Head of caudate nucleus (tissue), 42 donors: ENCODE measurements at places on chromosomes 1 and 21.
A peak's percentile ranks its signal among the peaks of the same experiment; 100 is the strongest.

- no peak for DNase-seq
Observed at GRCh38 chr1:209344156-209344555, 239.4 kb upstream of the CAMK1G start.

- no peak for DNase-seq
Observed at GRCh38 chr1:18608534-18608933, 22.1 kb upstream of the PAX7 start.

DNA sequence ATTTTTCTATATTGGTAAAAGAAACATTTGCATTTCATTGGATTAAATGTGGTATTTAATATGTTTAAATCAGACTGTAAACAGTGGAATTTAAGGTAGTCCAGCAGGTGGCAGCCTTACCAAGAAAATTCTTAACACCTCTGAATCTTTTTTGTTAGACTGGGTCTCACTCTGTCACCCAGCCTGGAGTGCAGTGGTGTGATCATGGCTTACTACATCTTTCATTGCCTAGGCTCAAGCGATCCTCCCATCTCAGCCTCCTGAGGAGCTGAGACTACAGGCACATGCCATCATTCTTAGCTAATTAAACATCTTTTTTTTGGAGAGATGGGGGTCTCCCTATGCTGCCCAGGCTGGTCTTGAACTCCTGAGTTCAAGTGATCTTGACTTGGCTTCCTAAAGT lies 98.8 kb downstream of the RABGAP1L start:
- DNase-seq = peak; percentile 58

- DNase-seq = no peak
Observed at GRCh38 chr1:8078176-8078671, 52.1 kb upstream of the ERRFI1 start.

DNA sequence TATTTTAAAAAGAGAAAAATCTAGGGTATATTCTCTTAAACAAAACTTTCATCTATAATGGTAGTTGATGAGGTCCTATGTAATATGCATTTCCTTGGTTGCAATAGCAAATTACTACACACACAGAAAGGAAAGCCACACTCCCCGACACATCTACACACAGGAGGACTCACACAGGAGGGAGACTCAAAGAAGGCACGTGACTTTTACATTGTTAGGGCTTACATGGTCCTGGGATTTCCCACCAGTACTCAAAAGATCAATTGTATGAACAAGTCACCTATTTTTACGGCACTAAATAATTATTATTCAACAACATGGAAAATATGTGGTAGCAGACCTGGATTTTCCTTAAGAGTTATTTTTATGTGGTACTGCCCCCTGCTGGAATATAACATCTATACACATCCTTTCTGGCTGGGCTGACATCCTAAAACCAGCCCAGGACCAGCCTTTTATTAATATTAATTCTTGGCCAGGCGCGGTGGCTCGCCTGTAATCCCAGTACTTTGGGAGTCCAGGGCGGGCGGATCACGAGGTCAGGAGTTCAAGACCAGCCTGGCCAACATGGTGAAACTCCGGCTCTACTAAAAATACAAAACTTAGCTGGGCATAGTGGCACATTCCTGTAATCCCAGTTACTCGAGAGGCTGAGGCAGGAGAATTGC lies 33.9 kb upstream of the LGALS8 start:
- DNase-seq = no peak

GRCh38 chr1:236534151-236534651 lies 10.4 kb downstream of the LGALS8 start:
- DNase-seq = no peak

DNA sequence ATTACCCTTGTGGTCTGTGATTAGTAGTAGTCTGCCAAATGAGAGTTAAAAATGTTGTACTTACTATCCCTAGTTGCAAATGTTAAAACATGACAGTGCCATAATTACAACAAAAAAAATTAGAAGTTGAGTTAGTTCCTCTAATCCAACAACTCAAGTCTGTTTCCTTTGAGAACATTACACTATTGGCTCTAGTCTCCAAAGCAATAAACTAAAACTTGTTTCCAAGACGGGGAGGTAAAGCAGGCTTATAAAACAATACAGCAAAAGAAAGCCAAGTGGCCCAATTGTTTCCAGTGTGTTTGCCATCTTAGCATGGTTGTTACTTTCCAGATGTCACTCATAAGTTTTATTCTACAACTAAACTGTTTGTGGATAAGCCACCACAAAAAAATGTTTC lies 11.6 kb downstream of the KYAT3 start:
- DNase-seq = no peak

DNA sequence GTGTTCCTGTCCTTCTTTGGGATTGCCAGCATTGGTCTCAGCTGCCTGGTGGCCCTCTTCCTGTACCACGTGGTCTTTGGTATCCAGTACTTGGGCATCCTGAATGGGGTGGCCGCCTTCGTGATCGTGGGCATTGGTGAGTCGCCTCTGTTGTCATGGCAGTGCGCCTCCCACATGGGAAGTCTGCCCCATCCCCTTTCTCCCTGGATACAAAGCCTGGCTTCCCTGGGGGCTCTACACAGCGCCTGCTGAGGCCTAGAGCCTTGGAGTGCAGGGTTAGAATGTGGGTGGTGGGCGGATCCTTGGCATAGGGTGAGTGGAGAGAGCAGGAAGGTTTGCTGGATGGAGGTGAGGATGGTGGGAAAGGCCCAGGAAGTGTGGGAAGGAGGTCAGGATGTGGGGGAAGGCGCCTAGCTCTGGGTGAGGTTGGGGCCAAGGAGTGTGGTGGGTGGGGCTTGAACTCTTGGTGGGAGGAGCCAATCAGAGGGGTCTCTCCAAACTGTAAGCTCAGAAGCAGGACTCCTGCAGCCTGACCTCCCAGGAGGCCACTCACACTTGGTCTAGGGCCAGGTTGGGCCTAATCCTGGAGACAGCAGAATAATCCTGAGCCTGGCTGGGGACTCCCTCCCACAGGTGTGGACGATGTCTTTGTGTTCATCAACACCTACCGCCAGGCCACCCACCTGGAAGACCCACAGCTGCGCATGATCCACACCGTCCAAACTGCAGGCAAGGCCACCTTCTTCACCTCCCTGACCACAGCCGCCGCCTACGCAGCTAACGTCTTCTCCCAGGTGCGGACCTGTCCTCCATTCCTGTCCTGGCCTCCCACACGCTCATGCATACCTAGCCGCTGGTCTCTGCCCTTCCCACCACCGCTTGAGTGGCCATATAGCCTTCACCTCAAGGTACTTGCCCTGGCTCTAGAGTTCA lies 36.7 kb downstream of the DISP3 start:
- DNase-seq = no peak

GRCh38 chr21:15826908-15827601 lies 97.3 kb downstream of the USP25 start:
- DNase-seq = no peak
